Stimulated activated CD4-positive, alpha-beta T cell treated with anti-CD3 and anti-CD28 coated beads, Interleukin-4, amount 100 ng/mL, for 48 hours (primary cell): ENCODE measurements at places on chromosomes 4 and X.

GRCh38 chr4:113872426-113873260 is 106.8 kb downstream of the ARSJ start:
- DNase-seq = no peak

DNA sequence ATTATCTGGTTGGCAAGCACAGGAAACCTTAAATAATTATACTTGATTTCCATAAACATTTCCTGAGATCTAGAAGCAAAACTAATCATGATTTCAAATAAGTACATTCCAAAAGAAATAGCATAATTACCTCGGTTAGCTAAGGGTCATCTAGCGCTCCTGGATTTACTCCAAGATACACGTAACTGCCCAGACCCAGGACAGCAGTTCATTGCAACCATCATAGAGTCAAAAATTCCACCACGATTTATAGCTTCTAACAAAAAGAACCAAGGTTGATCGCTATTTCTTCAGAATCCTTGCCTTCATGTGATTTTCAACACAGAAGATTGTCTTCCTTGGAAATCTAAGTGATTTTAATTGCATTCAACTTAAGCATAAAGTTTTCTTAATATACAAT is 1235.5 kb upstream of the TENM3 start:
- DNase-seq = no peak

- DNase-seq = no peak
Observed at GRCh38 chr4:114056599-114056998, 77.2 kb upstream of the ARSJ start.

DNA sequence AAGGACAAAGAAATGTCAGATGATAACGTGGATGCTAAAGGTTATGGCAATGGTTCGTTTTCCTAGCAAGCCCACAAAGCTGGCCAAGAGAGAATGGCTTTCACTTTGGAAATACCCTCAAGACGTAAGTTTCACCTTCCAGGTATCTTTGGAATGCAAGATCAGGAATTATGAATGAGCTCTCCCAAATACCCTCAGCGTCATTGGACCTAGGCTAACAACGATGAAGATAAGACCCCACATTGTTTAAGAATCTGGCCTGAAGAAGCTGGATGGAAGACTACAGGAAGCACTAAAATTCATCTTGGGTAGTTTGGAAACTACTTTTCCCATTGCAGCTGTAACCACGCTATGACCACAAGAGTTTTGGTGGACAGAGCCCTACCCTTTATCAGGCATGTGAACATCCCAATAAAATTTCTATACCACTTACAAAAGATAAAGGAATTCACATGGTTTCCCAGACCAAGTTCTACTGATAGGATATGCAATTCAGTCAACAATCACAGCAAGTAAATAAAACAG is 111.9 kb downstream of the KDR start:
- DNase-seq = no peak

- DNase-seq = no peak
Observed at GRCh38 chr4:101835121-101835904, 44.8 kb downstream of the BANK1 start.

DNA sequence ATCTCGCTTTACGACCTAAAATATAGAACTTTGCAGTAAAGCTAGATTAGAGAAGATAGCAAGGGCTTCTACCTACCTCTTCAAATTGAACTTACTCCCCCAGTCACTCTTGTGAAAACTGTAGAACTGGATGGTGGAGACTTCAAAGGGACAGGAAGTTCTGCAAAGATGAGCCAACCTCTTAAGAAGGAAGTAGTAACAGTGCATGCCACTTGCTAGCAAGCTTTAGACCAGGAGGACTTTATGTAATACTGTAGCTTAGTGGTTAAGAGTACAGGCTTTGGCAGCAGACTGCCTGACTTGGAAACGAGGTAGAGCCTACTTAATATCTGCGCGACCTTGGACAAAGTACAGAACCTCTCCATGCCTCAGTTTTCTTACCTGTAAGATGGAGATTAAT is 27.5 kb upstream of the VBP1 start:
- no peak for DNase-seq

DNA sequence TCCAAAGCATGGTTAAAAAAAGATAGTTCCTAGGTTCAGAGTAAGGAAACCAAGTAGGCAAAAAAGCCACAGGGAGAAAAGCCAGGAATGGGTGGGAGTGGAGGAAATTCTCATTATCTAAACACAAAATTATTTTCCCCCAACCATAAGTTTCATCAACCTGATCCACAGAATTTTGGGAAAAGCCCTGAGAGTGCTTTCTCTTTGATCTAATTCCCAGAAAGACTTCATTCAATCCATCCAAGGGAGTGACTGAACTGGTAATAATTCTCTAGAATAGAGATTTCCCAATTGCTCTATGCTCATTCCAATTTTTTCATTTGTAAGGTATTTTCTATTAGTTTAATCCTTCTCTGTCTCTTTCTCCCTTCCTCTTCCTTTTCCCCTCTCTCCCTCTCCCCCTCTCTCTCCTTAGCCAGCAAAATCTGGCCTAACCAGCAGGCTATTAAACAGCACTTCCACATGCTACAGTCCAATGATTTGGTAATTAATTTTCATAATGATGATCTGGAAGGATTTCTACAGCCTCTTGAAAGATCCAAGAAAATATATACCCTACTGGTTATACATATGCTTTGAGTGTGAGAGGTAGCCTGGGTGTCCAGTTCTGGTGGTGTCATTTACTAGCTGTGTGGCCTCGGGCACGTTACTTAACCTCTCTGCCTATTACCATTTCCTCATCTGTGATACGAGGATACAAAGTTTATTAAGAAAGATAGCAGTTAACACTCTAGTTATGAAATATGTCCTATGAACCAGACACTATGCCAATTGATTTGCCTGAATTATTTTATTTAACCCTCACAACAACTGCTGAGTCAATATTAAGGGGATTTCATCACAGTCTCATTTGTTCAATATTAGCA is 251.5 kb upstream of the RASGEF1B start:
- no peak for DNase-seq

DNA sequence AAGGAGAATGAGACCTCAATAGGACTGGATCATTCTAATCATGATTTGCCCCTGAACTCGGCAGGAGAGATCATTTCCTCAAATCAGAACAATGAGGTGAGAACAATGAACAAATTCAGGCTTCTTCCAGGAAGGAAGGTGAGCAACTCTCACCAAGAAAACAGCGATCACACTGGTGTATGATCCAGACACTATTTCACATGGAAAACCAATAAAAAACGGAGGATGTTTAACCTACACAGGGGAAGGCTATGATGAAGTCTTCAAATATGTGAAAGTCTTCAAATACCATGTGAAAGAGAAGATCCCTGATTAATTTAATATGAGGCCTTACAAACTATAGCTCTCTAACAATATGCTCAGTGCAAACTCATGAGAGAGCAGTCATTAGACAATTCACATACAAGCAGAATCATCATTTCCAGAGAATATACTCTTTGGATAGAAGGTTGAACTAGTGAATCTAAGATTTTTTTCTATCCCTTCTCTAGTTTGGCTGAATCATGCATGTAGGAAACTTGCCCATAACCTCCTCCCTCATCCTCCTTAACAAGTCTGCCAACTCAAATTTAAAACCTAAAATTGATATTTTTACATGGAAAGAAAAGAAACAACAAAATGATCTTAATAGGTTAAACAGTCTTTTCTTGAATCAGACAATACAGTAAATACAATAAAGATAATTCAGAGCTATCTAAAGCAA is 122.5 kb downstream of the ADAMTS3 start:
- no peak for DNase-seq

DNA sequence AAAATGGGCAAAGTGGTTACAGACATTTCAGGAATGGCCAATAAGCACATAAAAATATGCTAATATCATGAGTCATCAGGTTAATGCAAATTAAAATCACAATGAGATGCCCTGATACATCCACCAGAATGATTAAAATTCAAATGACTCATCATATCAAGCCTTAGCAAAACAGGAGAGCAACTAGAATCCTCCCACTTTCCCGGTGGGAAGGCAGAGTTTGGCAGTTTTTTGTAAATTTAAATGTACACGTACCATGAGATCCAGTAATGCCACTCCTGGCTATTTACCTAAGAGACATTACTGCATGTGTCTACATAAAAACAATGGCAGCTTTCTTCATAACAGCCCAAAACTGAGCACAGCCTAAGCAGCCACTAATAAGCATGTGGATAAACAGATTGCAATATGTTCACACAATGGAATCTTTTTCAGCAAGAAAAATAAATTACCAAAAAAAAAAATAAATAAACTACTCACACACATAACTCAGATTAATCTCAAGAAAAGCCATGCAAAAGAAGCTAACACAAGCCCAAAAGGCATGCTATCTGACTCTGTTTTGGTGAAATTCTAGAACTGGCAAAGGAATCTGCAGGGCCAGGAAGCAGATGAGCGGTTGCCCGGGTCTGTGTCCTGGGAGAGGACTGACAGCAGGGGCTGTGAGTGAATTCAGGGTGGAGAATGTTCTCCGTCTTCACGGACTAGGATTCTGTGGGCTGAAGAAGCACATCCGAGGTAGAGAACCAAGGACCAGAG is 48.8 kb downstream of the AFAP1 start:
- no peak for DNase-seq

DNA sequence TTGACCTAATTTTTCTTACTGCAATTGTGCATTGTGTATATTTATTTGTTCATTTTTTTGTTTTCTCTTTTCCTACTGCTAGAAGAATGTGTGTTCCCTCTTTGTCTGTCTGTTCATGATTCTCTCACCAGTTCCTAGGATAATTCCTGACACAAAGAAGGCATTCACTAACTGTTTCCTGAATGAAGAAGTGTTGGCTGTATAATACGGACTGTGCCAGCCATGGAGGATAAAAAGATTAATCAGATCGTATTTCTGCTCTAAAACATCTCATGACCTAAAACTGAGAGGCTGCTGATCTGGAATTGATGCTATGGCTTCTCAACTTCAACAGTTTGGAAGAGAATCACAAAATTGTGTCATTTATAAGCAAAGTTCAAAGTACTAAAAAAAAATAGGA is 563.1 kb upstream of the FRG1 start:
- DNase-seq = no peak

DNA sequence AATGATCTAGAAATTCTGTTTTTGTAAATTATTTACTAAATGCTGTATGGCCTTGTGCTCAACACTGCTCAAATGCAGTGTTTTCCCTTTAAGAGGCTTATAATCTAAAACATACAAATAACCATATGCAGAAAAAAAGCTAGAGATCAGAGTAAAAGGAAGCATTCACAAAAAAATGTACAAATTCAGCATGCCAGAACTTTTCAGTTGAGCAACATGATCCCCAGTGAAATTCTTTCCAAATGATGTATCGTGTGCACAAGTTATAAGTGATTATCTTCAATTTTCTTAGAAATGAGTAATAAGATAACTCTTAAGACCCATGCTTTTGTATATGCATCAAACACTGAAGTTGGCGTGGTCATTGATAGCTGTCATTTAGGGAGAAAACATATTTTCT is 5.0 kb downstream of the GPC3 start:
- DNase-seq = no peak

- DNase-seq = no peak
Observed at GRCh38 chr4:74397748-74398426, 32.9 kb downstream of the EREG start.

- no peak for DNase-seq
Observed at GRCh38 chr4:36189511-36190226, 54.6 kb downstream of the ARAP2 start.
